Thymus (tissue), 14 donors: ENCODE measurements at places on chromosomes 5 and 9. TPM values are rescaled to one million over a fixed set of nuclear protein-coding genes. Genes with fewer than 3 reads are reported as not detected.

GRCh38 chr5:169258372-169259000, 42.5 kb downstream of the SLIT3 start:
- DNase-seq: no peak

GRCh38 chr5:91121347-91121993, 261.6 kb downstream of the ARRDC3 start:
- DNase-seq: no peak

Gene SEMA5A
- 2.5 TPM for total RNA-seq

DNA sequence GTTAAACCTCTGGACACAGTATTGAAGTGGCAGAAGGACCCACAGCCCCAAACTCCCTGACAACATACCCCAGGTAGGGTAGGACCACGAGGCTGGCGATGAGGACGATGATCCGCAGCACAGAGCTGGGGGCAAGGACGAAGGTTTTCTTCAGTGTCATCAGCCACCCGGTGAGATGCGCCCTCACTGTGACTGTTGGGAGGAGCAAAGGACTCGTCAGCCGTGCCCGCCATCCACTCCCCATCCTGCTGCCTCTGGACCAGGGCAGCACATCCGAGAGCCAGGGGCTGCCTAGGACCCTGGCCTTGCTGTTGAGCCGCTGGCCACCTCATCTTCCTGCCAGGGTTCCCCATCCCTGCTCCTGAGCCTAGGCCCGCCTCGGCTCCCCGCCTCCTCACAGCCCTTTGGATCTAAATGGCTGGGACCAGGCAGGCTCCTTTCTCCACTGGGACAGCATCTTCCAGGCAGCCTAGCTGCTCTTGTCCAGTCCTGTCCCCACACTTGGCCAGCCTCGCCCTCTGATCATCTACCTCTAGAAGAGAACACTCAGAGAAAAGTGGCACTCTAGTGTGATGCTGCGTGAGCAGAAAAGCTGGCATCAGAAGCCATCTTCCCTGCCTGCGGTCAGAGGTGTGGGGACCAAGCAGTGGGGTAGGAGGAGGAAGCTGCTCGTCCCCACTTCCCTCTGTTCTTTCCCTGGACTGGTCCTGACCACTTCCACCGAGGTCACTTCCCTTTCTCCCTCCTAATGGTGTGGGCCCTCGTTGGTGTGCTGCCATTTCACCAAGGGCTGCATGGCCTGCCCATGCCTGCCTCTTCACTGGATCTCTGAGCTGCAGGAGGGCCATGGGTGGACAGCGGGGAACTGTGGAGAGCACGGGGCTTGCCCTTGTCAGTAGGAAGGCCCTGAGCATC, 49.2 kb downstream of the OTULIN start:
- DNase-seq: no peak

- no peak for DNase-seq
These were observed 194.7 kb downstream of the FRMD3 start for GRCh38 chr9:83343366-83343999.

GRCh38 chr5:96410013-96410412, 23.0 kb downstream of the PCSK1 start:
- DNase-seq: no peak

DNA sequence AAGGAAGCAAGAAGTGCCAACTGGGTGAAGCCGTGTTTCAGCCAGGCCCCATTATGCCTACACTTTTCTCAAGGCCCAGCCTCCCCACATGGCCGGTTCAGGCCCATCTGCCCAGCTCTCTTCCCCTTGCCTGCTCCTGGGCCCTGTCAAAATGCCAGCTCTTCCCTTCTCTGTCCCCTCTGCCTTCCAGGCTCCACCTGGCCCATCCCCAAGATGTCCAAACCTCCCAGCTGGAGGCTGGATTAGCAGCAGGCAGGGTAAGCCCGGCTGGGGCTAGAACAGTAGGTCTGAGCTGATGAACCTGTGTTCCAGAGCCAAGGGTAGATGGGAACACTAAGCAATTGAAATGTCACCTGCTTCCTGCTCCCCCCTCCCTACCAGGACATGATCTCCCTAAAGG, 64.1 kb upstream of the HSPA9 start:
- DNase-seq: no peak

GRCh38 chr9:16622541-16622940, 247.9 kb downstream of the BNC2 start:
- no peak for DNase-seq

- no peak for DNase-seq
These were observed 170.0 kb downstream of the TMEM38B start for GRCh38 chr9:105864248-105864898.
